GM23248 (cell line): ENCODE measurements at places on chromosomes 5 and 9.

DNA sequence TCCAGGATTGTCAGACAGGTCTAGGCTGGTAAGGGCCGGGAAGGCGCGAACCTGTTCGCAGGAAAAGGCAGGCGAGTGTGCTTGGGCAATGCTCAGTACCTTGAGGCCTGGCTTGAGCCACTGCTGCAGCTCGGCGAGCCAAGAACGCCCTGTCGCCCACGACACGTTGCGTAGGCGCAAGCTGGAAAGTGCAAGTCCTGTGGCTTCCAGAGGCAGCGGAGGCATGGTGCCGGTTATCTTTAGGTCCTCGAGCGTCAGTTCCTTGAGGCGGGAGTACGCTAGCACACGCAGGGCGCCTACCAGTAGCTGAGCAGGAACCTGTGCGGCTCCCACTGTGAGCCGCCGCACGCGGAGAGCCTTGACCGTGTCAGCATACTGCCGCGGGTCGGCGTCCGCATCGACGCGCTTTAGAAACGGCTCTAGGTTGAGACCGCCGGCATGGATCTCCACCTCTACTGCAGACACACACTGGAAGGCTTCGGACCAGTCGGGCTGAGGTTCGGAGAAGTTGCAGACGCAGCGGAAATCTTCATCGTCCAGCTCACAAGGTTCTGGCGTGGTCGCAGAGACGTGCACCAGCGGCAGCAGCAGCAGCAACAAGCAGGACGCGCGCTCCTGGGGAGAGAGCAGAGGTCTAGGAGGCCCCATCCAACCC lies 482 bp downstream of the CD14 start:
- DNase-seq = peak; percentile 73

DNA sequence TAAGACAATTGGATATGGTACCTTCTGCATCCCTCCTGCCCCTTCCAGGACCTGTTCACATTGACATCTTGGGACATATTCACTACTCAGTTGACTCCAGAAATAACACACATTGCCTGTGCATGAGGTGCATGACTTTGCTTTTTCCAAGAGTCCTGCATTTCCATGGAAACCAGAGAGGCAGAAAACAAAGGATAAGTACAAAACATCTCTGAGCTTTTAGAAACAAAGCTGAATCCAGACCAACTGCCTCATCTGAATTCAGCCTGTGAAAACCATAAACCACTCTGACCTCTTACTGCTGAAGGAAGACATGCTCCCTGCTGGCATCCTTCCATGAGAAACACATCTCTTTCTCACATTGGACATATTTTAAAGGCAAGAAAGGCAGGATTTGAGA lies 695.1 kb downstream of the TAF11L14 start:
- DNase-seq = peak; percentile 1

DNA sequence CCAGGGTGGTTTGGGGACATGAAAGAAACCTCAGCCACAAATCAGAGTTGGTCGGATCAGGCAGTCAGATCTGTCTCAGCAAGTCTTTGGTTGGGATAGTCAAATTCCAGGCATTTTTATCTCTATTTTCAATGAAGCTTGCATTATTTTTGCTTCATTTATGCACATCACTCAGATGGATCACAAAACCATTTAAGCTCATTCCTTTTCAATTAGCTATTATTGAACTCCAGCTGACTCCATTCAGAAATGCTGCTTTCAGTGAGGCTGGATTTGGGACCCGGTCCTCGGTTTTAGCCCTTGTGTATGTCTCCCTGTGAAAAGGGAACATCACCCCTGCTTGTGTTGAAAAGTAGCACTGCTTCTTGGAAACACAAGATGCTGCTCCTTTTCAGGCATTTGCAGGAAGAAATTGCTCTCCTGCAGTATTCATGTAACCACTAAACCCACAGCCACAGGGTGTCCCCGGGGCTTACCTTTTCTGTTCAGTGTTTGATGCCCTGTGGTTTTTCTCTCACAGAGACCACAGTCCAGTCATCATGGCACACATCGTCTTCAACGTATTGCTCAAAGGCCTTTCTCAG lies 232.9 kb downstream of the NFIB start:
- DNase-seq = peak; percentile 9

DNA sequence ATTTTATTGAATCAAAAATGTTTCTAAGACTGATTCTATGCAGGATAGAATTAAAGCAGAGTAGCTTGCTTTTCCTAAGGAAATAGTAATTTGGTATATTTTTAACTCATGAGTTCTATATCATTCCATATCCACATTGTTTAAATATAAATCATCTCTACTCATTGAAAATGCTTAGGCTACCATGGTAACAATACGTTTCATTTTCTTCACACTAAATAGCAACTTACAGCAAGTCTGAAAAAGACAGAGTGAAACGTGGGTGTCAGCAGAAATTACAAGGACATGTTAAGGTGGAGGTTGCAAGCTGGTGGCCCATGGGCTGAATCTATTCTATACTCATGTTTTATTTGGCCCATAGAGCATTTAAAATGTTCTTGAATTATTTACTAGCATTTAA lies 487.9 kb downstream of the ARHGEF28 start:
- no peak for DNase-seq

DNA sequence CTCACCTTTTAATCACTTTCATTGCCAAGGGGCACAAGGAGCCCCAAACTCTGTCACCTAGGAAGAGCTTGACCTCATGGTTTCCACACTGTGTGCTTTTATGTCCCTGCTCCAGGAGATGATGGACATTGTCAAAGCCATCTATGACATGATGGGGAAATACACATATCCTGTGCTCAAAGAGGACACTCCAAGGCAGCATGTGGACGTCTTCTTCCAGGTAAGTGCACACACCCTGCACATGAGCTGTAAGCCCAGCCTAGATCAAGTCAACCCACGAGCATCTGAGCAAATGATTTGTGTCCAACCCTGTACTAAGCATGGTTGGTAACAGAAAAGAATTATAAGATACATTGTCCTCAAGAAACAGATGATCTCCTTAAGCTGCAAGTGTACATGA lies 50.8 kb upstream of the GABRP start:
- no peak for DNase-seq

GRCh38 chr9:127955294-127956015 lies 17.8 kb upstream of the DPM2 start:
- DNase-seq = peak; percentile 65

- DNase-seq = no peak
These were observed 58.9 kb upstream of the COL15A1 start for GRCh38 chr9:98884849-98885248.
